Mesothelial cell of epicardium (in vitro differentiated cells): ENCODE measurements at places on chromosomes 12 and 14.
A peak's percentile ranks its signal among the peaks of the same experiment; 100 is the strongest.

- H3K4me1 ChIP-seq, result peaks cover 19% of the 10 kb centered on the region
- DNase-seq, result no peak
- peak overlapping the region; percentile 74 for H3K27ac ChIP-seq
- no peaks in the 10 kb centered on the region for H3K36me3 ChIP-seq
- H3K4me3 ChIP-seq, result no peak overlapping the region
Measured at GRCh38 chr12:62957233-62957953, 22.4 kb upstream of the PPM1H start.

DNA sequence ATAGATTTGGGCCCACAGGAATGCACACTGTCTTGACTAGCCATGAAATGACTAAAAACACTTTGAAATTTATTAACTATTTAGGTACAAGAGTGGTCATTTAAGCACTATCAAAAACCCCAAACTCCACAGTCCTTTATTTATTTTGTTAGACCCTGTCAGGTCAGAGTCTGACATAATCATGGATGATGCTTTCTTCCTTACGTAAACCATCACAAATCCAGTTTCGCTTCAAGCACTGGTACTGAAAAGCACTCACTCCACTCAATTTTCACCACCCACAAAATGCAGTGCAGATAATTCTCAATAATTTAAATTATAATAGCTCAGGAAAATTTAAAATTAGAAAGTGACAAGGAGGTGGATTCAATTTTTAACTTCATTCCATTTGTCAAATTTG, 25.8 kb downstream of the PPP2R5E start:
- no peak overlapping the region for H3K4me3 ChIP-seq
- peaks cover 31% of the 10 kb centered on the region for H3K4me1 ChIP-seq
- peak overlapping the region; percentile 64 for H3K27ac ChIP-seq
- H3K36me3 ChIP-seq, result peaks cover 11% of the 10 kb centered on the region

DNA sequence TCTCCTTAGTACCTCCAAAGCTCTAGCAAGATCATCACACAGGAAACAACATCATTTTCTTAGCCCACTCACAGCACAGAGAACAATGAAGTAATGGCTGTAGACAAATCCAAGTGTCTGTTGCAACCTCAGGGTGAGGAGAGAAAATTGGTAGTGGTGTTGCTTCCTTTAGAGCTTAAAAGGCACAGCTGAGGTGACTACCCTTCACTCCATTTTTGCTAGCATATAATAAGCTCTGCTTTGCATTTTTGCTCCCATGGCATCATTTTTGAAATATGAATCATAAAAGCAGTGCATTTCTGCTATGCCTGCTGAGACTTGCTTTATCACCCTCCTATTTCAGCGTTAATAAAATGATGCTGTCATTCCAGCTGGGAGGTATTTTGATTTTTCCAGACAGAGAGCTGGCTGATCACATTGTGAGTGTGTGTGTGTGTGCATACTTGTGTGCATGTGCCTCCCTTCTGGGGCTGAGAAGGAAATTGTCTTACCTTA, 18.5 kb upstream of the PCNX1 start:
- H3K27me3 ChIP-seq, result no peaks in the 10 kb centered on the region
- no peak overlapping the region for H3K27ac ChIP-seq
- DNase-seq, result no peak
- H3K4me1 ChIP-seq, result peaks cover 26% of the 10 kb centered on the region
- no peak overlapping the region for H3K4me3 ChIP-seq

GRCh38 chr12:13005649-13006048, 5.6 kb upstream of the HEBP1 start:
- H3K4me1 ChIP-seq, result peaks cover 35% of the 10 kb centered on the region
- H3K36me3 ChIP-seq, result no peaks in the 10 kb centered on the region
- no peak overlapping the region for H3K4me3 ChIP-seq
- H3K27ac ChIP-seq, result no peak overlapping the region
- no peak for DNase-seq

GRCh38 chr12:56157201-56158028, 744 bp upstream of the MYL6 start:
- H3K27ac ChIP-seq, result peak overlapping the region; percentile 96
- H3K4me1 ChIP-seq, result peaks cover 46% of the 10 kb centered on the region
- H3K4me3 ChIP-seq, result peak overlapping the region; percentile 91
- peak; percentile 61 for DNase-seq

DNA sequence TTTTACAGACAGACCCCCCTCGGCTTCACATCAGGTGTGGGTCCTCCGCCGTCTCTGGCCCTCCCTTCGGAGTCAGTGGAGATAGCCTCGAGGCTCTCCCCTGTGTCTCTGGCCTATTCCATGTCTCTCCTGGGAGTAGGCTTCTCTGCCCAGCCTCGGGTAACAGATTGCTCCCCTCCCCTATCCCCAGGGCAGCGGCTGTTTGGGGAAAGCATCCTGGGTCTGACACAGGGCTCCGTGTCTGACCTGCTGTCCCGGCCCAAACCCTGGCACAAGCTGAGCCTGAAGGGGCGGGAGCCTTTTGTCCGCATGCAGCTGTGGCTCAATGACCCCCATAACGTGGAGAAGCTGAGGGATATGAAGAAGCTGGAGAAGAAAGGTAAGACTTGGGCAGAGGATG, 30.8 kb downstream of the PHETA1 start:
- H3K4me1 ChIP-seq, result no peaks in the 10 kb centered on the region
- no peak overlapping the region for H3K4me3 ChIP-seq
- H3K27ac ChIP-seq, result no peak overlapping the region
- no peak for DNase-seq
- peaks cover 16% of the 10 kb centered on the region for H3K36me3 ChIP-seq

DNA sequence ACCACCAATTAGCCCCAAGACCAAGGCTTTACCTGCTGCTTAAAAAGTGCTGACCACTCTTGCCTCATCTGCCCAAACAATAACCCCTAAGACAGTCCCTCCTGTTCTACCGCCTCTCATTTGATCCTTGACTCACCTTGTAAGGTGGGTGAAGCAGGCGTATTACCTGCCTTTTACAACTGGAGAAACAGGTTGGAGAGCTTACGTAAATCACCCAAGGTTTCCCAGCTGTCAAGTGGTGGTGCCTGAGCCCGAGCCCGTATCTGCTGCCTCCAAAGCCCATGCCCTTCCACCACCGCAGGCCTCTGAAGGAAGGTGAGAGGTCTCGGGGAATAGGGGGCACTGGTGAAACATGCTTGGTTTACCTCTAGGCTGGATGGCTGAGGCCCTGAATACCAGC, 36.6 kb downstream of the MAX start:
- H3K27me3 ChIP-seq, result no peaks in the 10 kb centered on the region
- H3K36me3 ChIP-seq, result peaks cover 55% of the 10 kb centered on the region
- H3K4me1 ChIP-seq, result peaks cover 14% of the 10 kb centered on the region
- no peak for DNase-seq
- H3K4me3 ChIP-seq, result no peak overlapping the region
